Left kidney (tissue), 8 donors: ENCODE measurements at places on chromosomes 7 and 10. TPM values are rescaled to one million over a fixed set of nuclear protein-coding genes. Genes with fewer than 3 reads are reported as not detected.

The RAMP3 gene
- polyA plus RNA-seq: 8.2 TPM

The OR2A42 gene
- polyA plus RNA-seq: 1.8 TPM

The PLAC9 gene
- 14.6 TPM for polyA plus RNA-seq

The RBP3 gene
- polyA plus RNA-seq: 0.10 TPM
